ENCODE measurements at places on chromosomes 4 and X.

DNA sequence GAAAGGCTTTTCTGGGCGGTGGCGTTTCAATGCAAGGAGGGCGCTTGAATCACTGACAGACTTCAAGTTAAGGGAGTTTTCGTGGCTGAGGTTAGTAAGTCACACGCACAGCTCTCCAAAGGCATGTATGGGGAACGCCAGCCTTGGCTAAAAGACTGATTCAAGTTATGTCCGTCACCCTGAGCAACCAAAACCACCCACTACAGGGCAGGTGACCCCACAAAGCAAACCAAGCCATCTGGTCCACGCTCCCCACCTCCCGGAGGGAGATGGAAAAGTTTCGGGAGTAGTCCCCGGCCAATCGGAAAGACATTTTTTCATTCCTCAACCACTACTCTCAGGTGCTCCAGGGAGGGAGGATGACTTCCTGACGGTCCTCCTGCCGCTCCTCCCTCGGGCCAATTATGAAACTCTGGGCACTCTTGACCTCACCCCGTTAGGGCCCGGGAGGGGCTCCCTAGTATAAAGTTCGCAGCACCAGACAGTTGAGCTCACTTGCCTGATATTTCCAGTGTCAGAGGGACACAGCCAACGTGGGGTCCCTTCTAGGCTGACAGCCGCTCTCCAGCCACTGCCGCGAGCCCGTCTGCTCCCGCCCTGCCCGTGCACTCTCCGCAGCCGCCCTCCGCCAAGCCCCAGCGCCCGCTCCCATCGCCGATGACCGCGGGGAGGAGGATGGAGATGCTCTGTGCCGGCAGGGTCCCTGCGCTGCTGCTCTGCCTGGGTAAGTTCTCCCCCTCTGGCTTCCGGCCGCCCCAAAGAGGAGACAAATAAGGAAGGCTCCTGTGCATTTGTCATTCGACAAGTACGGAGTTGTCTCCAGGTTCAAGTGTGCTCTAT, at the start of gene EREG:
Gene EREG, plus strand, starts transcription at position 494 of the 840 bp plus-strand sequence. Its CDS starts 164 bp downstream, at position 658.
- DNase-seq, result peak; percentile 42

GRCh38 chr4:185573651-185574199, 38.4 kb upstream of the PDLIM3 start:
- DNase-seq, result peak; percentile 81

DNA sequence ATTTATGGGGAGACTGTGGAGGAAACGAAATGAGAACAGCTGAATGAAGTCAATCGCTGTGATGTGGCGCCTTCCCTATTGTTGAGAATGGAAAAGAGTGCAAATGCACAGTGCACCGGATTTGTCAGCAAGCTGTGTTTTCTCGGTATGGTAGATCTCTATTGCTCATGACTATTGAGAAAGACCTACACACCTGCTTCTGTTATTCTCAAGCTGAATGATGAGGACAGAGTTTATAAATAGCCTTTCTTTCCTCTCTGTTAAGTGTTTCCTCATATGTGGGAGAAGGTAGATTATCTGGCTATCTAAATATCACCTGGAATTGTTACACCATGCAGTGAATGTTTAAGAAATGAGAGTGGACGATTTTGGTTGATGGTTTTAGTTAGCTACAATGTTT, 650.7 kb downstream of the IL1RAPL1 start:
- no peak for DNase-seq

GRCh38 chr4:62881901-62882300, 1527.3 kb downstream of the TECRL start:
- DNase-seq, result no peak
